NCI-H524 (cell line): ENCODE measurements at places on chromosomes 1 and 21.

- DNase-seq: no peak
Measured at GRCh38 chr1:89460325-89460724, 64.3 kb upstream of the LRRC8B start.

GRCh38 chr1:24075946-24076345, 36.0 kb downstream of the MYOM3 start:
- no peak for DNase-seq

DNA sequence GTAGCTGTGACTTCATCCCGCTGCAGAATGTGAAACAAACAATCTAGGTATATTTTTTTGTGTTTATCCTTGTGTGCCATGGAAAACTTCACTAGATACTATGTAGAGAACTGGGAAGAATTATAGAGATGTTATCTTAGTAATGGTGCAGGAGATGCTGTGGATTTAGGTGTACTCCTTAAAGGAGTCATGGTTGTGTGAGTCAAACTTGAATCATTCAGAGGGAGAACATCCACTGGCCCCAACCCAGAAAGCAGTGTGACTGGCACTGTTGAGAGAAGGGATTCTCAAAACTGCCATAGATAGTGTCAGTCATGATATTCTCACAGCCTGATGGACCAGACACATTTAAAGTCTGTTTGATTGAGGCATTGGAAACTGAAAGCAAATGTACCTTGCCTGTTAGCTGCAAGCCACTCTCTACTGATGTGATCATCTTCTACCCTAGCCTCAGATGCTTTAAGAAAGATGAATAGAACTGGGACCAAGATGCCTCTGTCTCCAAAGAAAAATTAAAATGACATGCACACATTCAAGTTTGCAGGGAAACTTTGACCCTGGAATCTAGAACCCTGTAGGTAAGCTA, 754.6 kb downstream of the MRPL39 start:
- no peak for DNase-seq

DNA sequence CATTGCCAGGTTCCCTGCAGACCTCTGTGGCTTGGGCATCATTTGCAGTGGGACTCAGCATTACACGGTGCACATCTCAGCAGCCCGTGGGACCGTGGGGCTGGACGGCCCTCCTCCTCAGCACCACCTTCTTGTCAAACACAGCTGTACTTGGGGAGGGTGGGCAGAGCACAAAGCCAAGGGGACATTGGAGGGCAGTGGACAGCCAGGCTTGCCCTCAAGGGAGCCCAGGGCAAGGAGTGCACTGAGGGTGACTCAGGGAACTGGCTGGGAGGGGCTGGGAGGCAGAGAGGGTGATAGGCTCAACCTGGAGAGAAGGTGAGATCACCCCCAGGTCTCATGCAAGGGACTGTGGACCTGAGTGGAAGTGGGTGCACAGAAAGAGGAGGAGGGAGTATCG, 3.4 kb downstream of the CAPN9 start:
- DNase-seq: no peak

- no peak for DNase-seq
Measured at GRCh38 chr1:195236991-195237889, 1371.0 kb downstream of the KCNT2 start.

DNA sequence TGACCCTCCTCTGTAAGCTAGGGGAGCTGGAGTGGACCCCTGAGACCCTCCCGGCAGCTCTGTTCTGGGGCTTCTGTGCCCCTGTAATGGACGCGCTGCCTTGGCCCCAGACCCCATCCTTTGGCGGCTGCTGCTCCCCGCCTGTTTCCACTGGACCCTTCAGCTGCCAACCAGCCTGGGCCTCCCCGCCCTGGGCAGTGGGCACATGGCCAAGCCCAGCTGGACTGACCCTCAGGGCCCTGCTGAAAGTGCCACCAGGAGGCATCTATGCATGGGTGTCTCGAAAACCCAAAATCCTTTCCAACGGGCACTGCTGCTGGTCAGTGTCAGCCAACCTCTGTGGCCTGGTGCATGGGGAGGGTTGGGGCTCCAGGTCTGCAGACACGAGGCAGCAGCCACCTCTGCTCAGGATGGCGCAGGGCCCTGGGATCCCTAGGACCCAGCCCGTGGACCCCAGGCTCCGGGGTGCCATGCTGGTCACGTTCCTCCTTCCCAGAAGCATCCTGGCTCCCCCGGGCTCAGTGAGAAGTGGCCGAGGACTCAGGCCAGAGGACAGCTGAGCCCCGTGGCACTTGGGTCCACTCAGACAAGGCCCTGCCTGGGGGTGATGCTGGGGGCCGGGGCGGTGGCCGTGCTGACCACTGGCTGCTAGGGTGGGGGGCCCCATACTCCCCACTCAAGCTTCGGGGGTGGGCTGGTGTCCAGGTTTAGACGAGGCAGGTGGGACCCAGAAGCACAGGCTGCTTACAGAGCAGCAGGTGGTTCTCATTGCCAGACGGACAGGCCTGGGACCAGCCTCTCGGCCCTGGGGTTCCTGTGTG, 46.9 kb downstream of the SLX9 start:
- DNase-seq: no peak

- DNase-seq: no peak
Measured at GRCh38 chr1:184649451-184649888, 105.2 kb downstream of the EDEM3 start.

GRCh38 chr1:1511533-1512285, at the start of gene ATAD3A:
TSS of gene ATAD3A (plus strand) at chr1:1512162. CDS start at chr1:1512269, 107 bp downstream.
- DNase-seq: peak; percentile 84

- peak; percentile 12 for DNase-seq
Measured at GRCh38 chr1:18883636-18884418, 18.5 kb downstream of the ALDH4A1 start.
